ENCODE measurements at places on chromosomes 7 and 10. TPM values are rescaled to one million over a fixed set of nuclear protein-coding genes. Genes with fewer than 3 reads are reported as not detected.

FOXI2 gene
- polyA plus RNA-seq: 1.2 TPM

NPTX2 gene
- 3.7 TPM for polyA plus RNA-seq

CELF2 gene
- 12.5 TPM for polyA plus RNA-seq

MSMB gene
- polyA plus RNA-seq: not detected

FLNC gene
- 14.9 TPM for polyA plus RNA-seq

PIP gene
- not detected for polyA plus RNA-seq

ZPBP gene
- polyA plus RNA-seq: 0.90 TPM

GPR15LG gene
- 0.52 TPM for polyA plus RNA-seq

SKIDA1 gene
- 12.2 TPM for polyA plus RNA-seq

TNS3 gene
- polyA plus RNA-seq: 87.4 TPM

PAOX gene
- polyA plus RNA-seq: 6.3 TPM

AGMO gene
- 0.88 TPM for polyA plus RNA-seq

TNPO3 gene
- 52.1 TPM for polyA plus RNA-seq

MBL2 gene
- not detected for polyA plus RNA-seq

UPK3B gene
- polyA plus RNA-seq: 1.1 TPM

LSM8 gene
- polyA plus RNA-seq: 73.7 TPM

SPRN gene
- polyA plus RNA-seq: 4.5 TPM

CRCP gene
- polyA plus RNA-seq: 34.0 TPM

HOXA5 gene
- polyA plus RNA-seq: 76.0 TPM

POLR2J3 gene
- polyA plus RNA-seq: 91.1 TPM

PSTK gene
- polyA plus RNA-seq: 12.7 TPM

PSMC2 gene
- 117 TPM for polyA plus RNA-seq

TACR2 gene
- polyA plus RNA-seq: 0.38 TPM

MMD2 gene
- polyA plus RNA-seq: not detected

HOXA4 gene
- 28.6 TPM for polyA plus RNA-seq

NOS3 gene
- 8.7 TPM for polyA plus RNA-seq

MEPCE gene
- polyA plus RNA-seq: 49.2 TPM

TMEM243 gene
- 40.7 TPM for polyA plus RNA-seq

ATG9B gene
- 3.0 TPM for polyA plus RNA-seq

DEPP1 gene
- 5.5 TPM for polyA plus RNA-seq

CPXM2 gene
- 4.6 TPM for polyA plus RNA-seq

Data from left kidney (tissue), 8 donors.